ENCODE measurements at places on chromosomes 2 and 18. TPM values are rescaled to one million over a fixed set of nuclear protein-coding genes. Genes with fewer than 3 reads are reported as not detected.

DNA sequence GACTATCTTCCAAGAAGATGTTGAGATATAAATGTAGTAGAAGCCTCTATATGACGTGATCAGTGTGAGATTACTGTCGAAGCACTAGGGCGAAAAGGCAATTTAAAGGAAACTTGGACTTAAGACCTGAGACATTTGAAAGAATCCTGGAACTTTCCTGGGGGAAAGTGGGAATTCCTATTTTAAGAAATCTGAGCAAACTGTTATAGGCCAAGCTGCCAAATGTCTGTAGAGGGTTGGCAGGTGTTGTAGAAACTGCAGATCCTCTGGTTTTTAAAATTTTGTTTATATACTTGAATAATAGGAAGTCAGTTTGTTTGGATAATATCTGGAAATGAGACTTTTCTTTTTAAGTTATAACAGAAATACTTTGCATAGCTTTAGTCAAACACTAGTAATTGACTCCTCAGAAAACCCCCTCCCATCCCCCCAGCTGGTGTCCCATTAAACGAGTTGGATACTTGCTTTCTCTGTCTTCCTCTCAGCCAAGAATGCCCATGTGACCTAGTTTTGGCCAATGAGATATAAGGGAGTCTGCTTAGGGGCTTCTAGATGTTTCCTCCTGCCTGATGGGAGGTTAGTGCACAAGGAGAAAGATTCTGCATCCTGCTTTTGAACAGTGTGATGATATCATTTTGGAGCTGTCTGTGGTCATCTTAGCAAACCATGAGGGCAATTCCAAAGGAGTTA is 61.2 kb downstream of the MOGAT1 start:
- no peak for DNase-seq

IL1RL1 gene
- total RNA-seq: 3.4 TPM

- no peak for DNase-seq
Observed at GRCh38 chr2:76268902-76269620, 558.3 kb upstream of the GCFC2 start.

DNA sequence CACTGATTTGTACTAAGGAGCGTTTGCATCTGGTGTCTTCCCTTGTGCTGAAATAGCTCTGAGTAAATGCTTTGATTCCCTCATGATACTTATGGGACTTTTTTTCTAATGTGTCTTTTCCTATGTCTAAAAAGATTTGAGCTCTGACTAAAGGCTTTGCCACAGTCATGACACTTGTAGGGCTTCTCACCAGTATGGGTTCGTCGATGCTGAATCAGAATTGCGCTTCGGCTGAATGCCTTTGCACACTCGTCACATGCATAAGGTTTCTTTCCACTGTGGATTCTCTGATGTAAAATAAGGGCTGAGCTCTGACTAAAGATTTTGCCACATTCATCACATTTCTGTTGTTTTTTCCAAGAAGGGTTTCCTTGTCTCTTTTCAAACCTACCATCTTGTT is 8.0 kb downstream of the ZNF396 start:
- no peak for DNase-seq

PPM1G gene
- total RNA-seq: 57.2 TPM

- DNase-seq: no peak
Observed at GRCh38 chr2:189134485-189134884, 45.1 kb downstream of the COL5A2 start.

FAHD2A gene
- total RNA-seq: 15.3 TPM

KCNG2 gene
- total RNA-seq: 3.7 TPM
